Thymus (tissue), 14 donors: ENCODE measurements at places on chromosomes 1 and 21. TPM values are rescaled to one million over a fixed set of nuclear protein-coding genes. Genes with fewer than 3 reads are reported as not detected.

Gene CELA3A
- total RNA-seq: 0.19 TPM

DNA sequence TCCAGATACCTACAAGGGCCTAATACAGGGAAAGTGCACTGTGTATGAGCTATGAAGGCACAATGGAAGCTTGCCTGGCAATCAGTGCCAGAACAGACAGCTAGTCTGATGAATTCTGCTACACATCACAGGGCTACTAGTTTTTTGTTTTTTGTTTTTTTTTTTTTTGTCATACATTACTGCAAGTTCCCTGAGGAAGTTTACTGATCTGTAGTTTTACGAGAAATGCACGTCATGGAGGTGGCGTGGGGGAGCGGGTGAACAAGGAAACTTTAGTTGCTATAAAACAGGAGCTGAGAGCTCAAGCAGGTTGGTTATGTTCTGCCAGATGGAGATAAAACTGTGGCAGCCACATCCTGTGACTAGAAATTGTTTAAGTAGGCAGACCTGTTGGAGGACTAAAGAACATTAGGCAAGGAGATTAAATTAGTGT is 17.7 kb downstream of the PTPRC start:
- peaks cover 29% of the 10 kb centered on the region for H3K4me1 ChIP-seq
- DNase-seq: peak; percentile 78
- peak overlapping the region; percentile 3 for H3K4me3 ChIP-seq
- H3K27me3 ChIP-seq: no peaks in the 10 kb centered on the region
- peak overlapping the region; percentile 84 for H3K27ac ChIP-seq
- no peaks in the 10 kb centered on the region for H3K36me3 ChIP-seq

DNA sequence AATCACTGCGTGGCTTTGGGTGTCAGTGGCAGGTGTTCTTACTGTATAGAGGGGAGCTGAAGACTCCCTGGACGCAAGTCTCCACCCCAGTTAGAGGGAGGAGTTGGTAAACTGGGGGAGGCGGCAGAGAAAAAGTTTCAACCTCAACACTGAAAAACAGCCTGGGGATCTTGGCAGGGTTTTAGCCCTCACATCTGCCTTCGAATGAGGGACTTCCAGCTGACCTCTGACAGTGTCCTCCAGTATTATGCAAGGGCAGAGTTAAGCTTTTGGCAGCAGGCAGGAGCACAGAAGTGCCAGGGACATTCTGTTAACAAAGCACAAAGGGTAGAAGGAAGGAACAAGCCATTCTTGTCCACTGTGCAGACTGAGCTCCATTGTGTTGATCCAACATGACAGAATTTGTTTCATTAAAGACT is 41.2 kb upstream of the RAB4A start:
- no peak overlapping the region for H3K27ac ChIP-seq
- no peaks in the 10 kb centered on the region for H3K27me3 ChIP-seq
- H3K36me3 ChIP-seq: no peaks in the 10 kb centered on the region
- DNase-seq: no peak
- no peak overlapping the region for H3K4me3 ChIP-seq
- peaks cover 33% of the 10 kb centered on the region for H3K4me1 ChIP-seq

- DNase-seq: no peak
- no peak overlapping the region for H3K4me3 ChIP-seq
- peaks cover 9% of the 10 kb centered on the region for H3K4me1 ChIP-seq
- no peaks in the 10 kb centered on the region for H3K36me3 ChIP-seq
- H3K27me3 ChIP-seq: peaks cover 91% of the 10 kb centered on the region
Measured at GRCh38 chr1:21666576-21667320, 2.4 kb downstream of the RAP1GAP start.
